Colonic mucosa (tissue), 4 donors: ENCODE measurements at places on chromosomes 13 and 19. TPM values are rescaled to one million over a fixed set of nuclear protein-coding genes. Genes with fewer than 3 reads are reported as not detected.

GRCh38 chr13:96768524-96768923 is 225.8 kb downstream of the OXGR1 start:
- no peaks in the 10 kb centered on the region for H3K27me3 ChIP-seq
- H3K4me1 ChIP-seq = no peaks in the 10 kb centered on the region
- no peak for DNase-seq
- H3K4me3 ChIP-seq = no peak overlapping the region
- no peaks in the 10 kb centered on the region for H3K36me3 ChIP-seq
- H3K27ac ChIP-seq = no peak overlapping the region

- H3K27me3 ChIP-seq = no peaks in the 10 kb centered on the region
- H3K4me1 ChIP-seq = no peaks in the 10 kb centered on the region
- H3K36me3 ChIP-seq = no peaks in the 10 kb centered on the region
- H3K4me3 ChIP-seq = no peak overlapping the region
- H3K27ac ChIP-seq = no peak overlapping the region
- no peak for DNase-seq
Measured at GRCh38 chr13:112857914-112858490, 111.0 kb upstream of the MCF2L start.

GRCh38 chr13:97468331-97468730 is 34.4 kb downstream of the RAP2A start:
- H3K36me3 ChIP-seq = no peaks in the 10 kb centered on the region
- H3K4me1 ChIP-seq = no peaks in the 10 kb centered on the region
- H3K4me3 ChIP-seq = no peak overlapping the region
- no peak for DNase-seq

DNA sequence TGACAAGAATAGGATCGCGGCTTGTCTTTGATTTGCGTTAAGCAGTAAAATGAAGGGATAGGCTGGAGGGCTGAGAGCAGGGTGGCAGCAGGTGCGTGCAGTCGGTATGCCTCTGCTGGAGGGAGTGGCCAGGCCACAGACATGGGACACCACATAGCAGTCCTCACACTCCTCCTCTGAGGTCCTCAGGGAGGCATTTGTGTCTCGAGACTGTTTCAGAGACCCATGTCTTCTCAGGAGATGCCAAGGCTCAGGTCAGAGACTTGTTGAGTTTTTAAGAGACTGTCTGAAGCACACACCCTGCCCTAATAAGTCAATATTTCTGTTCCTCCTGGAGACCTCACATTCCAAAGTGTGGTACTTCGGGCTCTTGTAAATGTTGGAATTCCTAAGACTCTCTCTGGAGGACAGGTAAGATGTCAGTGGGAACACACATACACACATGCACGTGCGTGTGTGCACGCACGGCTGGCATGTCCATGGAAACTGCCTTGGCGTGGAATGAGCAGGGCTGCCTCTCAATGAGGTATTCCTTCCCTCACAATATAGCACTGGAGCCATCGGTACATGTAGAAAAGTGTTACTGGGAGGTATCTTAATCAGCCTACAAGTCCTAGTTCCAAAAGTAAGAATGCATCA is 46.4 kb downstream of the COL4A2 start:
- no peaks in the 10 kb centered on the region for H3K36me3 ChIP-seq
- H3K27me3 ChIP-seq = no peaks in the 10 kb centered on the region
- no peak for DNase-seq
- no peak overlapping the region for H3K4me3 ChIP-seq

DNA sequence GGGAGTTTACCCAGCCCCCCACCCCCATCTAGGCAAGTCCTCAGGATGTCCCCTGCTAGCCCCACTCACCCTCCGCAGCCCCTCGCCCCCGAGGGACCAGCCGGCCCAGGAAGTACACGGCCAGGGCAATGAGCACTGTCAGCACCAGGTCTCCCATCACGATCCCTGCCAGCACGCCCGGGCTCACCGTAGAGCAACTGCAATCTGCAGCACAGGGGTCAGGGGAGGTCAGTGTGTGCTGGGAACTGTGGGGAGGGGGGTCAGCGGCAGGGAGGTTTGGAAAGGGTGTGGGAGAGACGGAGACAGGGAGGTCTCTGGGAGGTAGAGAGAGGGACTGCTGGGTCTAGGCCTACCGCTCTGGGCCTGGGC is 734 bp downstream of the TYROBP start:
- H3K4me3 ChIP-seq = peak overlapping the region; percentile 15
- H3K27me3 ChIP-seq = no peaks in the 10 kb centered on the region
- H3K27ac ChIP-seq = no peak overlapping the region
- H3K4me1 ChIP-seq = no peaks in the 10 kb centered on the region
- no peaks in the 10 kb centered on the region for H3K36me3 ChIP-seq

- peak; percentile 52 for DNase-seq
- no peaks in the 10 kb centered on the region for H3K36me3 ChIP-seq
- peaks cover 6% of the 10 kb centered on the region for H3K4me1 ChIP-seq
- H3K27me3 ChIP-seq = no peaks in the 10 kb centered on the region
- no peak overlapping the region for H3K4me3 ChIP-seq
Measured at GRCh38 chr19:38952395-38953165, 21.8 kb downstream of the MRPS12 start.

The PSG6 gene
- not detected for total RNA-seq

The STARD13 gene
- total RNA-seq = 30.2 TPM

The HRC gene
- 0.53 TPM for total RNA-seq

The RFX1 gene
- total RNA-seq = 13.1 TPM
